ENCODE measurements at places on chromosomes 4 and X.

GRCh38 chr4:109547394-109547793 lies 12.7 kb upstream of the MCUB start:
- DNase-seq = no peak

DNA sequence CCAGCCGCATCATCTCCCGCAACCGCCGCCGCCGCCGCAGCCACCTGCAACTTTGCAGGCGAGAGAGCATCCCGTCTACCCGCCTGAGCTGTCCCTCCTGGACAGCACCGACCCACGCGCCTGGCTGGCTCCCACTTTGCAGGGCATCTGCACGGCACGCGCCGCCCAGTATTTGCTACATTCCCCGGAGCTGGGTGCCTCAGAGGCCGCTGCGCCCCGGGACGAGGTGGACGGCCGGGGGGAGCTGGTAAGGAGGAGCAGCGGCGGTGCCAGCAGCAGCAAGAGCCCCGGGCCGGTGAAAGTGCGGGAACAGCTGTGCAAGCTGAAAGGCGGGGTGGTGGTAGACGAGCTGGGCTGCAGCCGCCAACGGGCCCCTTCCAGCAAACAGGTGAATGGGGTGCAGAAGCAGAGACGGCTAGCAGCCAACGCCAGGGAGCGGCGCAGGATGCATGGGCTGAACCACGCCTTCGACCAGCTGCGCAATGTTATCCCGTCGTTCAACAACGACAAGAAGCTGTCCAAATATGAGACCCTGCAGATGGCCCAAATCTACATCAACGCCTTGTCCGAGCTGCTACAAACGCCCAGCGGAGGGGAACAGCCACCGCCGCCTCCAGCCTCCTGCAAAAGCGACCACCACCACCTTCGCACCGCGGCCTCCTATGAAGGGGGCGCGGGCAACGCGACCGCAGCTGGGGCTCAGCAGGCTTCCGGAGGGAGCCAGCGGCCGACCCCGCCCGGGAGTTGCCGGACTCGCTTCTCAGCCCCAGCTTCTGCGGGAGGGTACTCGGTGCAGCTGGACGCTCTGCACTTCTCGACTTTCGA lies 654 bp downstream of the ATOH1 start:
- DNase-seq = no peak

DNA sequence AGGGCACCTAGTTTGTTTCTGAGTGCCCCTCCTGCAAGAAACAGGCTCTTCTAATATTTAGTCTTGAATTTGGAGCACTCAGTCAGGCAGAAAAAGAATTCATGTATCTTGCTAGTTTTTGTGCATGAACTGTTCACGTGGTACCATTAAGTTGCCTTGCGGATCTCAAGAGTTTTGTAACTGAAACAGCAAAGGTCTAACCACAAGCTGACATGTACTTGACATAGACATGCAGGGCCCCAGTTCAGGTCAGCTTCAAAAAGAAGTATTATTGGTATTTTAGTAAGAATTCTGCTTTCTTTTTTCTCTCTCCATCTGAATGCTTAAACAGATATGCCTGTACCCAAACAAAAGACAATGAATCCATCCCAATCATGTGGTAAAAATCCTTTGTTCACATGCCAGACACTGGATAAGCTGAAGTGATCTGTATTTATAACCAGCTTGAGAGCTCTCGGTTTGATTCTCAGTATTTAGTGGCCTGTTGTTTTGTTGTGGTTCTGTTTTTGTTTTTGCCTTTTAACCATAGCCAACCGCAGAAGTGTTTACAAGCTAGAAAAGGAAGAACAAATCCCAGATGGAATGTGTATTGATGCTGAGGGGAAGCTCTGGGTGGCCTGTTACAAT lies 13.0 kb downstream of the RGN start:
- DNase-seq = no peak

DNA sequence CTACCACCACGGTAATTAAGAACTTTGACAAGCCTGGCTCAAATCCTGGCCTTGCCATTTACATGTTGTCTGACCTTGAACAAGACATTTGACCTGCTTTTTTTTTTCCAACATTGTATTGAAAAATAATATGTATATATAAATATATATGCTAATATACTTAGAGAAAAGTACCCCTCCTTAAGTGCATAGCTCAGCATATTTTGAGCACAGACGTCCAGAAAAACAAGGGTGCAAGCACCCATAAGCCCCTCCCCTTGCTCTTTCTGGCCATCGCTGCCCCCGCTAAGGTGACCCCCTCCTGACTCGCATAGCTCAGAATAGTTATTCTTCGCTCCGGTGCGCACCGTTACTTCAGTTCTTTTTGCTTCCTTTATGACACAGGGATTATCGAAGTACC lies 742.0 kb upstream of the FRG1 start:
- no peak for DNase-seq

DNA sequence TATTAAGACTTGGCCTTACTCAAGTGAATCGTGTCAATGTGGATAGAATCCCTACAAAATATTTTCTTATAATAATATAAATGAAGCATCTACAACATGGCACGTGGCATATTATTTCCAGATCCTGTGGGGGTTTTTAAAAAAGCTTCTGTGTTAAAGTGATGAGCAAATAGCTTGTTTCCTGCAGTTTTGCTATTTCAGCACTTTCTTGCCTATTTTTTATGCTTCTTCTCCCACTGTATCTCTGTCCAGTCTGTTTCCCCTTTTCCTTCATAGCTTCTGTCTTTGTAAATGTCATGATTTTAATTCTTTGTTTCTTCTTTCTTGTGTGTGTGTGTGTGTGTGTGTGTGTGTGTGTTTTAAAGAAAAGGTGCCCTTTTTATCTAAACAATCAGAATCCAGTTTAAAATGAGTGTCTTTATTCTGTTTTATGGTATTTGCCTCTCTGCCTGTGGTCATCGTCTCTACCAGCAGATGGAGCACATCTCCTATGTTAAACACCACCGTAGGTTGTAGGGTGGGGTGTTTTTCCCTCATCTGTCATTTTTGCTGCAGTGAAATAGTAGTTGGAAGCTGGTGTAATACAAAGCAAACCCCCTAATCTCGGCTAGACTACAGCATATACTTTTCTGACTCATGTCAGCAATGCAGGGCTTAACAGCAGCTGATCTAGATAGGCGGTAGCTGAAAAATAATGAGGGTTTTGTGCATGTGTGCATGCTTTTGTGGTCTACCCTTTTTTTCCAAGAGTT lies 33.1 kb downstream of the FTHL17 start:
- DNase-seq = no peak

DNA sequence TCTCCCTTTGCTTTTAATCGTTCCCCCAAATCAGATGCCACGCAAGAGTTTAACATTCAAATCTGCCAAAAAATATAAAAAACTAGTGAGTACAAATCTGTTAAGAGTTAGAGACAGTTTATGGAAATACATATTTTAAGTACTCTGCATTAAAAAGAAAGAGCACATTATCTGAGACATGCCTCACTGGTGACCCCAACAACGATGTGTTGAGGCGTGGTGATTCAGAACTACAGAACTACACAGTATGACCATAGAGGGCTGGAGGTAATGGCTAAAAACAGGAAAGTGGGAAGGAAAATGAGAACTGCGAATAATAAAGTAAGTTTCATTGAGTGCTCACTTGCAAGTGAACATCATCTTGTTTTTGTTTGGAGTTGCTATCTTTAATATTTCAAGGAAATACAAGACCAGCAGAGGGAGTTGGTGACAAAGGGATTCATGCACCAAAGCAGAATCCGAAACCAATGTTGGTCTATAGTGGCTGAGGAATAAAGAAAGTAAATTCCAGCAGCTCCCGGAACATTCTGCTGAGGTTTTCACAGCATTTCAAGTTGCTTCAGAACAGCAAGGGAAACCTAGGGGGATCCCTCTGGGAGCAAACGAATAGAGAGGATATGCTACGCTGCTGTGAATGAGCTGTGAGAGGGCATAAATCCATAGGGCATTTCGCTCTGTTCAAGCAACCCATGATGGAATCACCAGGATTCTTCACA lies 92.2 kb downstream of the DCHS2 start:
- no peak for DNase-seq

GRCh38 chr4:41427306-41427882 lies 110.6 kb upstream of the LIMCH1 start:
- no peak for DNase-seq

DNA sequence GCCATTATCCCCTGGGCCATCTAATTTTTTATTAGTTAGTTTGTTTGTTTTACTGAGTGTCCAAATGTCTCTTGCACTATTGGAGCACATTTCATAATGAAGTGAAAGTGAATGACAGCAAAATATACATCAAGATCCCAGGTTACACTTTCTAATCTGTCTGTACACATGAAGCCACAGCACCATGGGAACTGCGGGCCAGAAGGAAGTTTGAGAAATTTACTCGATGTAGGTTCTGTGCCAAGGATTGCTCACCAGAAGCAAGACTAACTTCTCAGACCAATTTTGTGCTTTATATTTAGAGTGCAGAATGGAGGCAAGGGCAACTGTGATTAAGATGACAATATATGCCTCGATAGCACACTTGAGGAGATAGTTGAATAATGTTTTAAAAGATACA lies 258.0 kb downstream of the COL25A1 start:
- DNase-seq = no peak

DNA sequence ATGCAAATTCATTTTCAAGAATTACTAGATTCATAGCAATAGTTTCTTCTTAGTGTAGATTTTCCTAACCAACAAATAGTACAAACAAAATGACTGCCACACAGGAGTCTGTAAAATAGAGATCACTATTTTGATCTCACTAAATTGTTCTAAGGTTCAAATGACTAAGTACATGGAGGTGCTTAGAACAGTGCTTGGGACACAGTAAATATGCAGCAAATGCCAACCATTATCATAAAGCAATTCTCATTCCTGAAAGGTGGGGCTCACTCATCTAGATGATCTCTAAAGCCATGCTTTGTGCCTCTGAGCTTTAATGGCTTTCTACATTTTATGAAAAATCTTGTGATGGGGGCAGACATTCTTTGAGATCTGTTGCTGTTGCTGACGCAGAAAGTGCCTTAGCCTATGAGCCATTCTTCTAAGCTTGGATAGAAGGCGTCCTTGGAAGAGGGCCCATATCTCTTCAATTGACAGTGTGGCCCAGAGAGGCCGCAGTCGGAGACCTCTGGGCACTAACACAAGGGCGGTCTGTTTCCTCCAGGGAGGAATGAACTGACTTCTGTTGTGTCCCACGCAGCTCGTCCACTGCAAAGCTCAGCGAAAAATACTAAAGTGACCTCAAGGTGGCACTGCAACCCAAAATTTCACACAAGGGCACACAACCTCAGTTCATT lies 23.5 kb downstream of the TLR10 start:
- DNase-seq = no peak

DNA sequence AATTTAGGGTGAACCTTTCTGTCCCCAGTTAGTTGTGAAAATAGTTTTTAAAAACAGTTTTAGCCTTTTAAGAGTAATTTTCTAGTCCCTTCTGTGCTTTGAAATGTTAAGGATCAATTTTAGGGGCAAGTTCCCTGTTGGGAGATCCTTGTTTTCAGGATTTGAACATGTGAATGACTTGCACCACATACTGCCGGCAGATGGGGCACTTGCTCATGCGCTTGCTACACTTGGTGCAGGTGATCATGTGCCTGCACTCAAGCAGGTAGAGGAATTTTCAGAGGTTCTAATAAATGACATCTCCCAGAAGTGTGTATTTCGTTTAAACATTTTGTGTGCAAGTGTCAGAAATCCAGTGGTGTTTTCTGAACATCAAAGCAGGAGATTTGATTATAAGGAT lies 195.9 kb downstream of the CHM start:
- DNase-seq = no peak

- no peak for DNase-seq
Observed at GRCh38 chrX:119495734-119496726, 27.8 kb downstream of the SLC25A5 start.

GRCh38 chr4:10034612-10035104 lies 13.4 kb upstream of the SLC2A9 start:
- no peak for DNase-seq

- no peak for DNase-seq
Observed at GRCh38 chr4:122686691-122687090, 45.8 kb upstream of the BBS12 start.

GRCh38 chr4:98641376-98641775 lies 17.0 kb downstream of the TSPAN5 start:
- no peak for DNase-seq

DNA sequence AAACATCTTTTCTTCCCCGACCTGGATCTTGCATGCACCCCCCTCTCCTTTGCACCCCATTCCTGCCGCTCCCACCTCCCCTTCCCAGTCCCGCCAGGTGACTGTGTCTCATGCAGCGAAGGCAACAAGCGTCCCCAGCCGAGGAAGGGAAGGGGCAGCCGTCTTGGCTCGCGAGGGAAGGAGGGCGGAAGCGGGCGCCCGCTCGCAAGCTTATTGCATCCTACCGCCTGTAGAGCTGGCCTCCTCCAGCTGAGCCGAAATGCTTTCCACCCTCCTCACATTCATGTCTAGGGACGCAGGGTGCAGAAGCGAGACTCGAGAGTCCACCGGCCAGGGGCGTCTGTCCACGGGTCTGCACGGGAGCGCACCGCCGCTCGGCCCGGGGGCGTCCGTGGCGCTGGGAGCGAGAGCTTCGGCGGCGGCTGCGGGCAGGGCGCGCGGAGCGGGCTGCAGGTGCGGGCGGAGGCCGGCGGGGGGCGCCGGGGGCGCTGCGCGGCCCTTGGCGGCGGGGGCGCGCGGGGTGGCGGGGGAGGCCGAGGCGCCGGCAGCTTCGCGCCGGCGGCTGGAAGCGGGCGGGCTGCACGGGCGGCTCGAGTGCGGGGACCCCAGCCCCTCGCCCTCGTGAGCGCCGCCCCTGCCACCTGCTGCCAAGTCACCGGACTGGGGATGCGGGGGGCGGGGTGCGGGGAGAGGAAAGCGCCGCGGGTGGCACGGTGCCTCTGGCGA lies at the start of gene KCNIP4:
Gene KCNIP4 (minus strand): TSS at position 426 of the 726 bp plus-strand sequence.
- DNase-seq = no peak

GRCh38 chr4:114782415-114783214 lies 184.0 kb downstream of the UGT8 start:
- no peak for DNase-seq

DNA sequence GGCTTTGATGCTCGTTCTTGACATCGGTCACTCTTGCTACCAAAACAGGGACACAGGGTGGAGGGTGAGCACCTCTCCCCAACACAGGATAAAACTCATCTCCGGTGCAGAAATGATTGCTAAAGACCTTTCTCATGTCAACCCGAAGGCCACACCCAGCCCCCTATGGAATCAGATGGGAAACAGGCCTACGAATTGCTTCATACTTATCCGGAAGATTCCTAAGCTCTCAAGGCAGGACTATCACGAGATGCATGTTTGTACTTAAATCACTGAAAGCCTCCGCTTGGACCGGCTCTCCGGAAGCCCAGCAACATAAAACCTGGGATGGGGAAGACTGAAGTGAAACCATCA lies 74.9 kb downstream of the MTMR1 start:
- DNase-seq = no peak

DNA sequence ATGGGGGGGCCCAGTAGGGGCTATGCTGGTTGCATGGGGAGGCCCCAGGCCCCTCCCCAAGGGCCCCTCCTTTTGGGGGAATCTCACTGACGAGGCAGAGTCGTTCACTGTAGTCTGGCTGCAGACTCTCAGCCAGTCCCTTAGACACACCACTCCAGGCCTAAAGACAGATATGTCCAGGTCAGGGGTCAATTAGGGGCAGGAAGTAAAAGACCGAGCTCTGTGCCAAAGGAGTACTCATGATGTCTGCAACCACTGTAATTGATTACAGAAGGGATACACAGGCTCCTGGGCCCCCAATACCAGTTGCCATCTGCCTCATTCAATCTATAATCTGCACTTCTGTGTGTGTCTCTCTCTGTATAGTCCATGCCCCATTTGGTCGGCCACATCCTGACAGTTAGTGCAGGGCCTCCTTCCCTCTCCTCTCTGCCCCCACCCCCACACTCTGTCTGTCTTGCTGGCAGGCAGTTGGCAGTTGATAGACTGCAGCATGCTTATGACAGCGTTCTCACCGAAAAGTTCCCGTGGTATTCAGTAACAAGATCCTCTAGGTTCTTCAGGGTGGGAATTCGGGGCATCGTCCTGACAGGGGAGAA lies 1.3 kb upstream of the CXorf65 start:
- no peak for DNase-seq
